ENCODE measurements at places on chromosomes 1 and 21. TPM values are rescaled to one million over a fixed set of nuclear protein-coding genes. Genes with fewer than 3 reads are reported as not detected.

Gene CD164L2
- 2.8 TPM for total RNA-seq

GRCh38 chr21:42016364-42016985 lies 6.3 kb upstream of the ZBTB21 start:
- DNase-seq: no peak

DNA sequence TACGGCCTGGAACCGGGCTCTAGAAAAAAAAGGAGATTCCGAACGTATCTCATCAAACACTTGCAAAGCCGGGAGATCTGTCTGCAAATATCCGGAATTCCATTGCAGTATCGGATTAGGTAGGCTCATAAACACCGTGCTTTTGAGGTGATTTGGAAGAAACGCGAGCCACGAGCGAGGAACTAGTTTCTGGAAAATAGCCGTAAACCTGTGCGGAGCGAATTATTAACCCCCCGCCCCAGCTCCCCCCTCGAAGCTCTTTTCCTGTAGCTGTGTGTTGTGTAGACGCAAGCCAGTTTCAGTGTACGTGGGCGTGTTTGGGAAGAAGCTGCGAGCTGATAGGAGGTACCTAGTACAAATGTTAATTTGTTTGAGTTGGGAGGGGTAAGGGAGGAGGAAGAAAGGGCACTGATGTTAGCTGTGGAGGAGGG lies 1.1 kb downstream of the RALGPS2 start:
- peak; percentile 80 for DNase-seq

- DNase-seq: no peak
Observed at GRCh38 chr1:61659061-61659460, 65.9 kb downstream of the TM2D1 start.

GRCh38 chr1:16921391-16922185 lies at the start of gene CROCC:
Gene CROCC, plus strand, starts transcription at chr1:16921931. Its CDS starts 88 bp downstream, at chr1:16922019.
- peak; percentile 89 for DNase-seq
